NCI-H510A treated with DMSO at 0.1 percent for 48 hours (cell line): ENCODE measurements at places on chromosomes 7 and 10.

GRCh38 chr10:132443983-132444876 is 47.2 kb downstream of the PWWP2B start:
- DNase-seq: peak; percentile 78

GRCh38 chr10:103781329-103782061 is 73.9 kb downstream of the SH3PXD2A start:
- DNase-seq: no peak

GRCh38 chr7:108311446-108312168 is 144.6 kb downstream of the NRCAM start:
- DNase-seq: no peak

- no peak for DNase-seq
These were observed 3.5 kb downstream of the TEX36 start for GRCh38 chr10:125679436-125679835.

DNA sequence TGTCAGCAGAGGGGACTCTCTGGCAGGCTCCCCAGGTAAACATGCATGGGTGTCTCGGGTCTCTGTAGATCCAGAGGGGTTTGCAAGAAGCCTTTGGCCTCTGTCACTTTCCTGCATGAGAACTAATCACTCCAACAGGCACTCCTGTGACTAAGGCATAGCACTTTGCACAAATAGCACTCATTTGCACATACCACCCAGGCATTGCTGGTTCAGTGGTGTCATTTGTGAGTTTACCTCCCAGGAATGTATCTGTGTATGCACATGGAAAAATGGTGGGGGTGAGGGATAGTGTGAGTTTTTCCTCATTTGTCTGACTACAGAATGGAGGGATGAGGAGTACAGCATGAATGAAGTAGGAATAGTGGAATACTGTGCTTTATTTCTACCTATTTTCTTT is 39.5 kb downstream of the CNNM1 start:
- no peak for DNase-seq

DNA sequence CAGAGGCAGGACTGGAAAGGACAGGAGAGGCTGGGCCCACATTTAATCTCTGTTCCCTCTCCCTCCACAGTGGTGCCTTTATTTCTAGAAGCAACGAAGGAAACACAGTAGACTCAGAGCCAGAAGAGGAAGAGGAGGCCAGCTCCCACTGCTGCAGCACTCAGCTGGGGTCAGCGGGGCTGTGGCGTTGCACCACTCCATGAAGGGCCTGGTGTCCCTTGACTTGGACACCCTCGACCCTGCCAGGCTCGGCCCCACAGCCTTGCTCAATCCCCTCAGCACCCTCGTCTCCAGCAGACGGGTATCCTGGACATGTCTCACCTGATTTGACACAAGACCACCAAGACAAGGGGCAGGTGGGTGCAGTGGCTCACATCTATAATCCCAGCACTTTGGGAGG is 38.8 kb downstream of the PRKAG2 start:
- DNase-seq: no peak

GRCh38 chr10:49115796-49116508 is 630 bp upstream of the VSTM4 start:
- no peak for DNase-seq

DNA sequence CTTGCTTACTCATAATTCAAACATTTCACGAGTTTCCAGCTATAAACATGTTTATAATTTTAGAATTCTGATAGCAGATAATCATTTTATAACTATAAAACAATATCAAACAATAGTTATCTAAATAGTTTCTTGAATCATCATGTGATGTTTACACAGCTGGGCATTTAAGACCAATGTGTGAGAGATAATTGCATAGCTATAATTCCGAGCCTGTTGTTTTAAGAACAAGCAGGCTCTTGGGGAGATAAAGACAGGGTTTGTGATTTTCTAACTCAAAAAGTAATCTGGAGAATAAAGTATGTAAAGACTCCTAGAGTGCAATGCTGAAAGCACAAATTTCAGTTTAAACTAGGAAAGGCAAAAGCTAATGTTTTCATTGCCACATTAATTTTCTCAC is 331.2 kb downstream of the LRRTM3 start:
- DNase-seq: no peak

DNA sequence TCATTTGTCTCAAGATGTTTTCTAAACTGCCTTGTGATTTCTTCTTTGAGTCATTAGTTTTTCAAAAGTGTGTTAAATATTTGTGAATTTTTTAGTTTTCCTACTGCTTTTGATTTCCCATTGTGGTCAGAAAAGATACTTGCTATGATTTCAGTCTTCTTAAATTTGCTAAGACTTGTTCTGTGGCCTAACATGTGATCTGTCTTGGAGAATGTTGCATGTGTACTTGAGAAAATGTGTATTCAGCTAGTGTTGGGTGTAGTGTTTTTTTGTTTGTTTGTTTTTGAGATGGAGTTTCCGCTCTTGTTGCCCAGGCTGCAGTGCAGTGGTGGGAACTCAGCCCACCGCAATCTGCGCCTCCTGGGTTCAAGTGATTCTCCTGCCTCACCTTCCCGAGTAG is 28.6 kb downstream of the BMPR1A start:
- DNase-seq: no peak

DNA sequence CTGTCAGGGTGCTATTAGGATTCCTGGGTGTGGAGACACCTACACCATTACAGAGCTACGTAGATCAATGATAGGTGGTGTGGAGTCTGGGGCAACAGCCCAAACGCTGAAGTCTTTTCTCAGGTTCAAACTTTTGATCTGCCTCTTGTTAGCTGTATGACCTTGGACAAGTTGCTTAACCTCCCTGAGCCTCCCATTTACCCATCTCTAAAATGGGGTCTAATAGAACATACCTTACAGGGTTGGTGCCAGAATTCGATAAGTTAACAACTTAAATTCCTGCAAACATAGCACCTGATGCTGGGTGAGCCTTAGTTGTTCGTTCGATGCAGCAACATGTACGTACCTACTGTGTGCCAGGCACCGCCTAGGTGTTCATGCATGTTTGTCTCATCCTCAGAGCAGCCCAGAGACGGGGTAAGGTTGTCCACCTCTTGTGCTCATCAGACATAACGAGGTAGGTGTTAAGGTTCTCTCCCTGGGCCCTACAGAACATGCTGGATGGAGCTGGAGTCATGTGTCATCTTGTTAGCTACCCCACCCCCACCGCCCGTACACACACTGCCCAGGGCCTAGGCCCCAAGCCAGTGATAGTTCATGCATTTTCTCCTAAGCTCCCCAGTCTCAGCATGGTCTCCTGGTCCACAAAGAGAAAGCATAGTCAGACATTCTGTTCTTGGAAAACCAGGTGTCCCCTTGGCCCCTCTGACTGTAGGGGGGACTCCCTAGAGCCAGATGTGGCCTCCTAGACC is 41.0 kb upstream of the SLC29A3 start:
- no peak for DNase-seq

GRCh38 chr10:1788401-1788800 is 51.1 kb upstream of the ADARB2 start:
- DNase-seq: no peak

DNA sequence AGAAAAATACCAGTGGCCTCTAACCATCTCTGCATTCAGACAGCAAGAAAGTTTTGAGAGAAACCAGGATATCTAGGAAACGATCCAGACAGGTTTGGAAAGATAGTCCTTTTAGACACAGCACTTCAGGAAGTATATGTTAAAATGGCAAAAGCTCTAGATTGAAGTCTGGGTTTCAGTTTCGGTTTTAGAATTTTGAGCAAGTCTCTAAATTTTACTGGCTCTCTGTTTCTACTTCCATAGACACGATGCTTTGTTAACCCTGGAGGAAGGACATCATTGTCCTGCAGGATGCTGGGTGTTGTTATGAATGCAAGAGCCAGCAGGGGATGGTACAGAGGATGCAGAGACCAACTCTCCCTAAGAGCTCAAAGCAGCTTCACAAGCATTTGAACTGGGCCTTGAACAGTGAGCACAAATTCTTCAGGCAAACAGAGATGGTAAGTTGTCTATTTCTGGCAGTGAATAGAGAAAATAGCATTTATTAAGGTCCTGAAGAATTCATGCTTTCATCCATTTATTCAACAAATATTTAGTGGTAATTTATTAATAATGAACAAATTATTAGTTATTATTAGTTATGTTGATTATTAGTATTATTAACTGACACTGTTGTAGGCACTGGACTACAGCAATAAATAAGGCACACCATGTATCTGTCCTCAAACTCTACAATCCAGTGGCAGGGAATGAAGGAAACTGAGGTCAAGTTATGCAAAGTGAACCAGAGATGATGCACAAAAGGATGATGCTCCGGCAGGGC is 152.7 kb upstream of the NRP1 start:
- DNase-seq: no peak

- DNase-seq: no peak
These were observed 139.5 kb downstream of the SRPK2 start for GRCh38 chr7:105249216-105249615.

DNA sequence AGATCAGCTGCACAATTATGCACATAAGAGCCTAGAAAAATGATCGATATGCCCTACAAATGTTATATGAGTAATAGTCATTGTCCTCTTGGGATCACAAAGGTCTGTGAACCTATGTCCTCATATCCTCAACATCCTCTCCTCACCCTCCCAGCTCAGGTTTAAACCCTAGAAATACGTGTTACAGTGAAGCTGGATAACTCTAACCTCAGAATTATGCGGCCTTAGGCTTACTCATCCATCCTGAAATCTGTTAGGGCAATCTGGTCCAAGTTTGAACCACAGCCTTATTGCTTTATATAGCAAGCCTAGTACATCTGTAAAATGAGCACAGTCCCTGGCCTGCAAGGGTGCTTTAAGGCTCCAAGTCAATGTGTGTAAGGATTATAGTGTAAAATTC is 84.2 kb upstream of the FRMD4A start:
- no peak for DNase-seq

DNA sequence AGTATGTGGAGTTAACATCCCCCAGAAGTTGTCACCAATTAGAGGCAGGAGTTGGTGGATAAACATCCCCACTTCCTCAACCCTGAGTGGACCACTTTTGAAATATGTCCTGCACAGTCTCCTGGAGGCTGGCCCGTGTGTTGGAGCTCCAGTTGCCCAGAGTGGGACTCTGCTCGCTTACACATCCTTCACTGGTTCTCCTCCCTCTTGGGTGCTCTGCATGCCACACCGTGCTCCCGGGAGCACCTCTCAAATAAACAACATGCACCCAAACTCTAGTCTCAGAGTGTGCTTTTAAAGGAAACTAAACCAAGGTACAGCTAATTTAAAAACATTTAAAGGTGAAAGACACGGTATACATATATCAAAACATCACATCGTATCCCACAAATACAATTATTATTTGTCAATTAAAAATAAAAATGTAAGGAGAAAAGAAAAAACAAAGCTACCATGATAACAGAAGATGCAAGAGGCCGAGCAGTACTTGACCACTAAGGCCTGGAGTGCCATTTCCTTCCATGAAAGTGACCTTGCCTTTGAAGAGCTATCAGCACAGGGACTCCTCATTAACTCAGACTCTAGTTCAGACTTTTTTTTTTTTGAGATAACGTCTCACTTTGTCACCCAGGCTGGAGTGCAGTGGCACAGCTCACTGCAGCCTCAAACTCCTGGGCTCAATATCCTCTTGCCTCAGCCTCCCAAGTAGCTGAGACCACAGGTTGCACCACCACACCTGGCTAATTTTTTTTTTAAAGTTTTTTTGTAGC is 47.8 kb upstream of the SAMD8 start:
- no peak for DNase-seq

DNA sequence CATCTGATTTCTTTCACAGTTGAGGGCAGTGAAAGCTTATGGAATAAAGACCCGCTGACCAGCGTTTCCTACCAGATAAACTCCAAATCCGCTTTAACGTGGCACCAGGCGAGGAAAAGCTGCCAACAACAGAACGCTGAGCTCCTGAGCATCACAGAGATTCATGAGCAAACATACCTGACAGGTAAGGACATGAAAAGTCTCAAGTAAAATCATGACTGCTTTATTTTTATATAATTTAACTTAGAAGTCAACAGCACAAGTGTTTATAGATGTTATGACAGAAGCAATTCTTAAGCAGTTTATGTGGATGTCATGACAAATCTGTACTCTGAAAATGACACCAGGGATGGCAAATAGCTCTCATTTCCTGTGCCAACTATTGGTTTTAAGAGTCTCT is 24.5 kb downstream of the MRC1 start:
- no peak for DNase-seq

- no peak for DNase-seq
These were observed 7.3 kb upstream of the LIPA start for GRCh38 chr10:89258881-89259280.

DNA sequence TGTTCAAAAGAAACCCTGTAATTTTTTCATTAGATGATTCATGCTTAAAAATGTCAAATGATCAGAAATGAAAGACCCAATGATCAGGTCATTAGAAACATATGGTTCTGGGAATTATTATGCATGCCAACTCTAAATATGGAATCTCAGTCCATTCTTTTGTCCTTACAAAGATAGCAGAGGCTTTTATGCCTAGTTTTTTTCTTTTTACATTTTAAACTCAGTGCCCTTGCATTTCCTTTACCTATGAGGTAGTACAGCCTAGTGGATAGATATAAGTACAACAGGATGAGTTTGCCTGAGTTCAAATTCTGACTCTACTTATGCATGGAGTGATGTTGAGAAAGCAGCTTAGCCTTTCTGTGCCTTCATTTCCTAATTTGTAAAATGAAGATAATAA is 392.9 kb downstream of the SUGCT start:
- no peak for DNase-seq

GRCh38 chr10:13715100-13715499 is 128.3 kb downstream of the PRPF18 start:
- DNase-seq: no peak

DNA sequence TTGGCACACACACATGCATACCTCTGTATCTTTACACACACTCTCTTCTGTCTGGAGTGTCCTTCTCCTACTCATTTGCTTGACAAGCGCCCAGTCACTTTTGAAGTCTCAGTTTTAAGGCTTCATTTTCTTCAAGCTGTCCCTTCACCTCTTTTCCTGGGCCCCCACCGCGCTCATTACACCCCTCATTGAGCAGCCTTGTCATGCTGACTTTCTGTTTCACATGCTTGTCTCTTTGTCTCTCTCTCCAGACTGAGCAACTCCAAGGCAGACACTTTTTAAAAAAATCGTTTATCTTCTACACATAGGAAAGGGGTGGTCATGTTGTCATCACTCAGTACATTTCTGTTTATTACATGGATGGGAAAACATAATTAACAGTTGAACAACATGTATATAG is 225.2 kb upstream of the FZD1 start:
- DNase-seq: no peak

- no peak for DNase-seq
These were observed 20.9 kb downstream of the MAP3K8 start for GRCh38 chr10:30454744-30455510.

- DNase-seq: no peak
These were observed 326.5 kb downstream of the PARD3 start for GRCh38 chr10:34488476-34489130.

DNA sequence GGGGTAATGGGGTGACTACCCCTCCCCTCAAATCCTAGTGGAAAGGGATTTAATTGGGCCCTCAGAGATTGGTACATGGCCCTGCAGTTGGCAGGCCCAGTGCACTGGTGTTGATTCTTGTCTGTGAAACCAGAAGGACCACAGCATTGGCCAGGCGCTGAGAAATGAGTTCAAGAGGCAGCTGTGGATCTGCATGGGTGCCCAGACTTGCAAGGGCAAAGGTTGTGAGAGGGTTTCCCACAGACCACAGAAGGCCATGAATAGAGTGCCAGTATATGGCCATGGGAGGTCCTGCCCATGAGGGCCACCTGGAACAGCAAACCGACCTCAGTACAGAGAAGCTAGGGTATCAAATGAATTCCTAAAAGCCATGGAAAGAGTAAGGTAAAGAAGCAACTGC is 32.9 kb downstream of the TMEM168 start:
- no peak for DNase-seq

- no peak for DNase-seq
These were observed 15.0 kb downstream of the PDLIM1 start for GRCh38 chr10:95275726-95276366.
